NCI-H526 (cell line): ENCODE measurements at places on chromosomes 2 and 18.

GRCh38 chr18:37420315-37420880 lies 145.2 kb downstream of the CELF4 start:
- no peak for DNase-seq

GRCh38 chr2:146305164-146305563 lies 1539.7 kb upstream of the ACVR2A start:
- DNase-seq = no peak

GRCh38 chr2:68715353-68716041 lies 19.1 kb upstream of the ARHGAP25 start:
- peak; percentile 86 for DNase-seq

DNA sequence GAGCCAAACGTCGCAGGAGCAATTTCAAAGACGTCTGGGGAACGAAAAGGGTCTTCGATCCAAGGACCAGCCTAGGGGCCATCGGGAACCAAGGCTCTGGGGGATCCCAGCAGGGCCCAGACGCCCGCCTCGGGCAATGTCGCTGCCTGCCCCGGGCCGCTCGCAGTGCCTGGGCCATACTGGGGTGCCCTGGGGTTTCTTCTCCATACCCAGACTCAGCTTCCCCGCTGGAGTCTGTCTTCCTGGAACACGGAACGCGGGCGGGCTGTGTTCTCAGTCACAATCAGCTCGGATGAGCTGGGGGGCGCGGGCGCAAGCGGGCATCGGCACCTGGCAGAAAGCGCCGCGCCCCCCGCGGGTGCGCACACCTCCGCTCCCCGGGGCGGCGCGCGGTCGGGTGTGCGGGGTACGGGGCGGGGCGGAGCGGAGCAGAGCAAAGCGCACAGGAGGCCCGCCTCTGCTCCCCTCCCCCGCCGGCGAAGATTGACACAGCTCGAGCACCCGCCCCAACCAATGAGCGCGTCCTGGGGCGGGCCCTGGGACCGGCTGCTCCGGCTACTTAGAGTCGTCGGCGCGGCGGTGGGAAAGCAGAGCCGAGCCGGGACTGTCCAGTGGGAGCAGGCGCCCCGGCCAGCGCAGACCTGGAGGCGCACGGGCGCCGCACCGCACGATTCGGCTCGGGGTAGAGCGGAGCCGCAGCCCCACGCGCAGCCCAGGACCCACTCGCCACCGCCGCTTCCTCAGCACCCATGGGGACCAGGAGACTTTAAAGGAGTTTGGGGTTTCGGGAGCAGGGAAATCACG lies at the start of gene LRATD1:
Gene LRATD1, plus strand, starts transcription at position 585 of the 804 bp plus-strand sequence. CDS start 1,263 bp downstream, outside the sequence.
- DNase-seq = peak; percentile 47

GRCh38 chr2:122150524-122151280 lies 395.3 kb downstream of the TSN start:
- DNase-seq = no peak

DNA sequence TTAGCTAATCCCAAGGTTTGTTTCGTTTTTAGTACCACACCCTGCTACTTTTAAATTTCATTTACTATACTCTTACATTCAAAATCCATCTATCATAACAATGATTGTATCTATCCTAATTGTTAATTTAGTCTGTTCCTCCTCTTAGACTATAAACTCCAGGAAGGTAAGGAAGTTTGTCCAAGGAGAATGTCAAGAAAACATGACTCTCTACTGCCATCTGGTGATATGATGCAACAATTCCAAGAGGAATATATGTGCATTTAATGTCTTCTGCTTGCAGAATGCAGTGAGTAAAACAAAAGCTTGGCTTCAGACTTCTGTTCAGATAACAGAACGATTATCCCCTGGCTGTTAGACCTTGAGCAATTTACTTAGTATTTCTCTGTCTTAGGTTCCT lies 1267.1 kb downstream of the LRP1B start:
- peak; percentile 76 for DNase-seq

DNA sequence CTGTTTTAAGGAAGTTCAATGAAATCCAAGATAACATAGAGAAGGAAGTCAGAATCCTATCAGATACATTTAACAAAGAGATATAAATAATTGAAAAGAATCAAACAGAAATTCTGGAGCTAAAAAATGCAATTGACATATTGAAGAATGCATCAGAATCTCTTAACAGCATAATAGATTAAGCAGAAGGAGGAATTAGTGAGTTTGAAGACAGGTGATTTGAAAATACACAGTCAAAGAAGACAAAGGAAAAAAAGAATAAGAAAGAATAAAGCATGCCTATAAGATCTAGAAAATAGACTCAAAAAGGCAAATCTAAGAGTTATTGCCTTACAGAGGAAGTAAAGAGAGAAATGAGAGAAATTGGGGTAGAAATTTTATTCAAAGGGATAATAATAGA lies 204.1 kb downstream of the SS18 start:
- DNase-seq = no peak

DNA sequence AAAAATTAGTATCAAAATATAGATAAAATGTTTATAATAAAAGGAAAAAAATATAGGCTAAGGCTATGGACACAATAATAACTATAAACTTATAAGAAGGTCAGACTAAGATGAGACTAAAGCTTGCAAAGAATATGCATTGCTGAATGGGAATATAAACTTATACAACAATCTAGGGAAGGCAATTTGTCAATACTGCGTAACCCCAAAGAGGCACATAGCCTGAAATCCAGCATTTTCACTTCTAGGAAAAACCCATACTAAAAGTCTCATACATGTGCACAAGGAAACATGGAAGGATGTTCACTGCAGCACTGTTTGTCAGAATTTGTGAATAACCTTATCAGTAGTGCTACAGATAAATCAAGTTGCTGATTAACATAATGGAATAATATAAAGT lies 45.5 kb downstream of the FANCL start:
- no peak for DNase-seq

DNA sequence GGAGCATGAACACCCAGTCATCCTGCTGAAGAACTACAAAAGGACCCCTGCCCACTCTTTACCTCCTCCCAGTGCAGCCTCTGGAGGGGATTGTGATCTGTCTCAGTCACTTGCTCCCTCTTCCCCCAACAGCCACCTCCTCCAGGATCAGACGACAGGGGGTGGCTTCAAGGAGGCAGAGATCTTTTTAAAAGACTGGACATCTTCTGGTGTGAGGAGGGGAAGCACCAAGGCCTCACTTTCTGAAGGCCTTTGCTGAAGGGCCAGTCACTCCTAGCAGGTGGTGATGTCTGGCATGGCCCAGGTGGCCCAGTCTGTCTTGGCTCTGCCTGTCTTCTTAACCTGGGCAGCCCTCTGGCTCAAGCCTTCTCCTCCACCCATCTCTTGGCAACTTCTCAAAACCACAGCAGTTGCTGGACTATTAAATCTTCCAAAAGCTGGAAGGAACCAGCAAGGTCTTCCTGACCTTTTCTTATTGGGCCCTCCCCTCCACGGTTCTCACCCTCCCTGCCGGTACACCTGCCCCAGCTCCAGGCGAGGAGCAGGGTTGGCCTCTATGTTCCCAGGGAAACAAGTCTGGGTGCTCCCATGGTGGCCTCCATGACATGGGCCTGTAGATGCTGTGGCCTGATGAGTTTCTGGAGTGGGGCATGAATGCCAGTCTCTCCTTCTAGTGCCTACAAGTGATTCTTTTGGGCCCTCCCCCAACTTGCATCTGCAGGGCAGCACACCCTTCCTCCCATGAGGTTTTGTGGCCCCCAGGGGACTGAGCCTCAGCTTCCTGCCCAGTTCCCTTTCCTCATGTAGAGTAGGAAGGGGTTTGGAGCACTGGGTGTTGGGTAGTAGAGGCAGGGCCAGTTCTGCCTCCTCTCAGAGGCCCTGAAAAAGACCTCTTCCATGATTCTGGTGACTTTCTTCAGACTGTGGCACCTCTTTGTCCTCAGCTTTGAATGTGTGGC lies 5.0 kb upstream of the ATP6V1B1 start:
- DNase-seq = no peak

GRCh38 chr2:212745359-212745758 lies 206.8 kb upstream of the ERBB4 start:
- no peak for DNase-seq

DNA sequence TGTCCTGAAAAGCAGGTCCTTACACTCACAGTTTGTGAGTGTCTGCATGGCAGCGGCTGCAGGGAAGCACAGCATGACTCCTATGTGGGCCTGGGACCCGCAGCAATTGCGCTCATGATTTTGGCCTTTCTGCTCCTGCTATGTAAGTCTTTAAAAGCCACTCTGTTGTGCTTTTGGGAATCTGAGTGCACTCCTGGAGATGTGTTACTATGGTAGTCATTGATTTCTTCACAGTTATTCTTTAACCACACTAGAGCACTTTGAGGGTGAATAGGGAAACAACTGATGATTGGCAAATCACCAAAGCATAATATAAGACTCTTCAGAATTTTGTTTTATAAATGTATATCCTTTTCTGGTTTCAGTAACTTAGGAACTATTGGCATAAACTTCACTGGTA lies 40.9 kb downstream of the DSG2 start:
- DNase-seq = no peak

GRCh38 chr2:145253492-145253891 lies 733.6 kb upstream of the ZEB2 start:
- peak; percentile 44 for DNase-seq

DNA sequence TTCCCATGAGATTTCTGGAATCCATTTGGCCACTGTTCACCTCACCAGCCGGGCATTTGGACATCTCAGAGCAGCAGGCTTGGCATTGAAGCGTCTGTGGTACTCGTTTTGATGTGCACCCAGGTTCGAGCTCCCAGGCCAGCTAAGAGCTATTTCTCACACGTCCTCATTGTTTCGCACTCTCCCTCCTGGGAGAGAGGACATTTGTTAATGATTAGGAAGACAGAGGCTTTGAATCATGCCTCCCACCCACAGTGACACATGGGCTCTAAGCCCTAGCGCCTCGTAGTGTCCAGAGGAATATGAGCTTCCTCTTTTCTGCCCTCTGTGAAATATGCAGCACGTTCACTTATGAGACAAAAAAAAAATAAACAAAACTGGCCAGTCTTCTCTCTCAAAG lies 361.8 kb downstream of the RND3 start:
- no peak for DNase-seq
